ENCODE measurements at places on chromosomes 5 and 9.

GRCh38 chr5:172642926-172643871 lies 2.1 kb downstream of the NEURL1B start:
- DNase-seq: no peak

DNA sequence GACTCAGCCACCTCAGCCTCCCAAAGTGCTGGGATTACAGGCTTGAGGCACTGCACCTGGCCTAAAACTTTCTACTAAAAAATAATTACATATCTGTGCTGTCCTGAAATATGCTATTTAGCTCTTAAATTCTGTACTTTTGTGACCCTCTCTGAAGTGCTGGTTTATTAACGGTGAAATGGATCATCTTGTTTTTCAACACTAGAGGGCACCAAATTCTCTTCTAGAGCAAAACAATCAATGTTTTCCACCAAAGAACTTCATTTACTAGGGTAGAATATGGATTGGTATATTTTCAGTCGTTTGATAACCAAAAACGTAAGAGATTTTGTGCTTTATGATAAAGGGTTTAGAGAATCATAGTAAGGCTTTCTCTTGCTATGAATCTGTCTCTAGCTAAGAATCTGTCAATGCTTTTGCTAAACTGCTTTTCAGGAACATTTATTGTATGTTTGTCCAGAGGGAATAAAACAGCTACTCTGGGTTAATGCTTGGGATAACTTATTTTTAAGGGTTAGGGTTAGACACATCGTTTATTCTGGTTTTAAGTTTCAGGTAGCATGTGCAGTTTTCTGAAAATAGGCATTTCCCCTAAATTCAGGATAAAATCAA lies 63.6 kb downstream of the RNF180 start:
- peak; percentile 53 for DNase-seq

GRCh38 chr5:149902177-149902576 lies 42.4 kb downstream of the PDE6A start:
- DNase-seq: no peak

DNA sequence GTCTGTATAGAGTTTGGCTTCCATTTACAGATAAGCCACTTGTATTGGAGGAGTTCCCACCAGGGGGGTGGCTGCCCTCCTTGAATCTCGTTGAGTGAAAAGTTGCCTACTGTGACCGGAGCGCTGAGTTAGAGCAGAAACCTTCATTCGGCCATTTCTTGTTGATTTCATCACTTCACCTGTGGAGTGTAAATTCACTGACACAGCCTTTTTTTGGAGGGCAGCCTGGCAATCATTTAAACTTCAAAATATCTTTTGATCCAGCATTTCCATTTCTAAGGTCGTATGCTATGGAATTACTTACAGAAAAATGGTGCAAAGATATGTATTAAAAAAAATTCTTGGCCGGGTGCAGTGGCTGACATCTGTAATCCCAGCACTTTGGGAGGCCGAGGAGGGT lies 40.8 kb downstream of the PRRC2B start:
- DNase-seq: no peak

GRCh38 chr5:153661897-153662296 lies 171.4 kb downstream of the GRIA1 start:
- no peak for DNase-seq

DNA sequence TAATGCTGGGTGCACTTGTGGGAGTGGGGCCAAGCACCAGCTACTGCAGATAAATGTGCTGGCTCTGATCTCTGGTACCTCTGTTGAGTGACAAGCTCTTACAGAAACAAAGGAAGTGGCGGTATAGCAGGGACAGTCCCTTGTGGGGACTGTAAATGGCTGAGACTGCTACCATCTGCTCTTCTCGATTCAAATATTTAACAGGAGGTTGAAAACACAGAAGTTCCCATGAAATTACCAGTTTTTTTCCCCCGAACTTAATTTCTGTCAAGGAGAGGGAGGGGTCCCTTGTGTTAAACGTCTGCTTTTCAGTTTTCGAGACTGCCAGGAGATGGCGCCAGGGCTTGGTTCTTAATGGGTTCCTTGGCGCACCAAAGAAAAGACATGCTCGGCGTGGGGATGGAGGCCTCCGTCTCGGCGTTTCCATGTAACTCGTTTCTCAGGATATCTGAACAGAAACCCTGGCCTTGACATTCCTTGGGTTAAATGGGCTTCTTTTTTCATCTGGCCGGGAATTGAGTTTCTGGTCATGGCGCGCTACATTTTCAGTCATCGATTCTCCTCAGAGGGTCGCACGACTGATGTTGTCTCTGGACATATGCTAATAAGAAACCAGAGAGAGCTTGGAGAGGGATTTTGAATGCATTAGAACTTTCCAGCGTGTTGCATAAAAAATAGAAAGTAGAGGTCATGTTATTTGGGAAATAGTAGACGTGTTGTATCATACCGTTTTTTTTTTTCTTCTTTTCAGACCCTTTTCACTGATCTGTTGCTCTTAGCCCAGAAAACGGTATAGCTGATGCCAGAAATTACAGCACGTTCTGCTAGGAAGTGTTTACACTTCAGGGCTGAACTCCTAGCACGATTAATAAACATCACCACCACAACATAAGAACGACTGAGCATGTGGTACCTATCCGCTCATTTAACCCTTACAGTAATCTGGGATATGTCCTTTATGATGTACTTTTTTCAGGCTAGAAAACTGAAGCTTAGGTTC lies 64.0 kb downstream of the CARTPT start:
- DNase-seq: peak; percentile 61

DNA sequence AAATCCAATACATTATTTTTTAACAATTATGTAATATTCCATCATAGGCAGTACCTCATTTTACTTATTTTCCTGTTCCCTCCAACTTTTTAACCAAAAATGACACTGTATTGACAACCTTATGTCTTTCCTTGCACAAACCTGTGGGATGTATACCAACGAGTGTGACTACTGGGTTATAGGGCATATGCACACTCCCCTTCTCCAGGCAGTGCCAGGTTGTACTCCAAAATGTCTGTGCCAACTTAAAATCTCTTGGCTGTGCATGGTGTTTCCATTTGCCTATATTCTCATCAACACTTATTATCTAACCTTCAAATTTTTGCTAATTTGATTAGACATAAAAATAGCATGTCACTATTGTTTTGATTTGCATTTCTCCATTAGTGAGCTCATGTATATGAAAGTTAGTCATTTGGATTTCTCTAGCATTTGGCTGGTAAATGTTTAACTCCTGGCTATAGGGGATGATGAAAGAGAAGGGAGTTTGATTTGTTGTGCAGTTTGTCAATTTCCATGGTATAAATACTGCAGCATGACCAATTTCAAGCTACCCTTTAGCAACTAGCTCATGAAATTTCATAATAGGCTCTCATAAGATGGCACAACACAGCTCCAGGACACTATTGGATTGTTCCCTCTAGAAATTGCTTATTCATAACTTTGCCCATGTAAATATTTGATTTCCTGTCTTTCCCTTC lies 129.9 kb downstream of the BAAT start:
- DNase-seq: no peak

- no peak for DNase-seq
These were observed 196.8 kb downstream of the SH3GL2 start for GRCh38 chr9:17775656-17776055.

- peak; percentile 7 for DNase-seq
These were observed 500.1 kb upstream of the SGCD start for GRCh38 chr5:155826611-155827507.

DNA sequence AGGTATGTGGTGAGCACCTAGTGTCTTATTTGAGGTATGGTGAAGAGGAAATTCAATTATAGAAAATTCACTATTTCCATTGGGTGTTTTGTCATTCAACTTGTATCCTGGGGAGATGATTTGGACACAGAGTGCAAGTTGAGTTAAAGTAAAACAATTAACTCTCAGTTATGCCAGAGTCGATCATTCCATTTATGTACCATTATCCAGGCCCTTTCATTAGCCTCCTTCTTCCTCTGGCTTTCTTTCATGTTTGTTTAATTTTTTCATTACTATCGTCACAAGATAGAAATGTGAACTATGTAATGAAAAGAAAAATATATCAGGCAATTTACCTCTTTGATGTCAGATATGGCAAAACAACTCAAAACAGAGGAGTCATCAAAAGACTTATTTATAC lies 1347.2 kb upstream of the NUDT12 start:
- DNase-seq: no peak

- DNase-seq: no peak
These were observed 1.4 kb upstream of the FOXI1 start for GRCh38 chr5:170104299-170104698.

GRCh38 chr5:93058309-93058708 lies 522.7 kb downstream of the NR2F1-AS1 start:
- no peak for DNase-seq

- peak; percentile 11 for DNase-seq
These were observed 118.1 kb upstream of the NFIL3 start for GRCh38 chr9:91541734-91542133.

- DNase-seq: peak; percentile 34
These were observed 42.5 kb upstream of the MYOT start for GRCh38 chr5:137825165-137825564.

GRCh38 chr5:139273322-139273571 lies 20.3 kb upstream of the MATR3 start:
- no peak for DNase-seq

GRCh38 chr5:157294407-157295091 lies 28.6 kb downstream of the CYFIP2 start:
- no peak for DNase-seq

DNA sequence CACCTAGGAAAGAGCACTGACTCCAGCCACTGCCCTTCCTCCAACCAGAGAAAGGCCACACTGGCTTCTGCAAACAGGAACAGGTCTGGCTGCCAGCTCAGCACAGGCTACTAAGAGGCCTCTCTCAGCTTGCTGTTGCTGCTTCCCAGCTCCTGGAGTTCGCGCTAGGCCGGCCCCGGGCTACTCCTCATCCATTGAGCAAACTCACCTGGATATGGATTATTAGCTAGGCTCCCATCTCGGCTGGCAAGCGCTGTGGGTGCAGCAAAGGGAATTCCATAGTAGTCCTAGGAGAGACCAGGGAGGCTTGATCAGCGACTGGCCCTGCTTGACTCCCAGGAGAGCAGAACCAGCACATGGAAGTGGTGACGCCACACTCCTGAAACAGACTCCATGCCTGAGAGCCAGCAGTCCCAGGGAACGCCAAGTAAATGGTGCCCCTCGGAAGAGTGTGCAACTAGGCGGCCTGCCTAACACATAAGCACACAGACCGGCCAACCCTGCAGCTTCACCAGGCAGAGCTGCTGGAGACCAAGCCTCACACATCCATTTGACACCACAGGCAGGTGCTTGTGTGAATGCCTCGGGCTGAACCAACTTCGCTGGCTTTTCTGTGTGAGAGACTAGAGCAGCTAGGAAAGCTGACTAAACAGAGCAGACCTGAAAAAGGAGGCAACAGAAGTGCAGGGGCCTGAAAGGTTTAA lies 107.2 kb downstream of the UBE2R2 start:
- DNase-seq: no peak

DNA sequence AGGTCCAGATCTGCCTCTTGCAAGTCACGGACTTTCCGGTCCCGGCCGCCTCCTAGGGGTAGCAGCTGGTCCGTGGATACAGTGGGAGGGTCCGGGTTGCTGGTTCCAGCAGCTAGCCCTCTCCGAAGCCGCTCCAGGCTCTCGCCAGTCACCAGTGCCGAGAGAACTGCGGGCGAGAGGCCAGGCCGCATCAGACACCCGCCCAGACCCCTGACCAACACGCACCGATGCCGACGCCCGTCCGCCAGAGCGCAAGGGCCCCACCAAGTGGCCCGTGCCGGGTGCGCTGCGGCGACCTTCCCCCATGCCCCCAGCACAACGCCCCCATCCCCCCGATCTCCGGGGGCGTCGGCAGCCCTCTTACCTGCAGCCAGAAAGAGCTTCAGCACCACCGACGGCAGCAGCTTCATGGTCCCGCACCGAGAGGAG lies 470 bp downstream of the HBEGF start:
- no peak for DNase-seq

GRCh38 chr5:176664479-176664878 lies 17.2 kb downstream of the TSPAN17 start:
- DNase-seq: no peak

DNA sequence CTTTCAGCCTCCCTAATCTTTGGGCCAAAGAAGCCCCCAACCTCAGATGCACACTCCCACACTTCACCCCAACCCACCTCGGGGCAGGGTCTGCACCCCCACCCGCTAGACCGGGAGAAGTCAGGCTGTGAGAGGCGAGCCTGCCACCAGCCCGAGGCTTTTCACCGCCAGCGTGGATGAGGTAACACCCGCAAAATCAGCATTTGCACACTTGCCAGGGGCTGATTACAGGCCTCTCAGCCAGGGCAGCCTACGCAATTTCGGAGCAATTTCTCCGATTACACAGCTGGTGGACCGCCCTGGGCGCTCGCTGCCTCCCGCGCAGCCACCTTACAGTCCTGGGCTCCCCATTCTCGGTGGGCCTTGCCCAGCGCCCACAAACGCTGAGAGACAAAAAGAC lies 68.5 kb downstream of the FOXD1 start:
- no peak for DNase-seq

DNA sequence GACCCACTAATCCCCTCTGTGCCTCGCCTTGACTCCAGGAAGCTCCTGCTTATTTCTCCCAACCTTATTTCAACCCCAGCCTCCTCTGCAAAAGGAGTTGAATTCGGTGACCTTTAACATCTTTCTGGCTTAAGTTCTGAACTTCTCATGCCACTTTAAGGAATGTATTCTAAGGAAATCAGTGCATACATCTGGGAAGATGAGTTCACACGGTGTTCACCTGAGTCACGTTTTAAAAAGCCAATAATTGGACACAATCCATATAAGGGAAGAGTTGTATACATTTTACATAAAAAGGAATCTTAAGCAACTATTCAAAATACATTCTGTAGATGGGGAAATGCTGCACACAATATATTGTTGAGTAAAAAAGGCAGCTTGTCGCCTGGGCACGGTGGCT lies 33.2 kb downstream of the FAT2 start:
- no peak for DNase-seq

DNA sequence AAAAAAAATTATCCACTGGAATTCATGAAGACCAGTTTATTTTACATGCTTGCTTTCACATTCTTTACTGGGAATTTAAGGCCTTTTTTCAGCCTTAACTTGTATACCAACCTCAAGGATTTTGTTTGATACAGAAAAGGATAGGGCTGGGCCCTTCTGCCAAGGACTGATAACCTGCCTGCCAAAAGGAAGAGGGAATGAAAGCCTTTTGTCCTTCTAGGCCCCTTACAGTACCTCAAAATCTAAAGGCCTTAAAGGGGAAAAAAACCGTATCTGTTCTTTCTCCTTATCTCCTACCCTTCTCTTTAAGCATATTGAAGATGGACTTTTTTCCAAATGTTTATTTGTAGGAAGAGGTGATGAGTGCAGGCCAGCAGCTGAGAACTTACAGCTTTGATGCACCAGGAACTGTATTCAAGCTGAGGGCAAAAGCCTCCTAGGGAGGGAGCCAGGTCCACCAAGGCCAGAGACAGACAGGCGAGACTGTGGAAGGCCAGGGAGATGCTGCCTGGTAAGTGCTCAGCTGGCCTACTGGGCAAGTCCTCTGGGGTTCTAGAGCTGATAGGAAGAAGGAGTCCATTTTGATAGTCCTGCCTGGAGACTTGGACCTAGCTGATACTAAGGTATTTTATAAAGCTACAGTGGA lies 31.8 kb downstream of the FAXDC2 start:
- no peak for DNase-seq

DNA sequence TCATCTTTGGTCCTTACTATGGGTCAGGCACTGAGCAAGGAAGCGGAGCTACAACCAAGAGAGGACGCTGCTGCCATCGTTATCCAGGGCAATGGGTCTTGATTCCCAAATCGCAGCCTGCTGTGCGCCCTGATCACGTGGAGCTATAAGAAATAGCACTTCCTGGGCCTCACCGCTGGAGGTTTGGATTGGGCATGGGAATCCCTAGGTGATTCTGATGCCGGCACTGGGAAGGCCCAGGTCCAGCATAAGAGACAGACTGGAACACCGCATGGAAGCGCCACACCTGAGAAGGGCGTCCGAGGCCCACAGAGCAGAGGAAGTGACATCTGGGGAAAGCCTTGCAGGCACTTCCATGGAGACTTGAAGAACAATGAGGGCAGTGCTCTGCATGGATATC lies 3.0 kb downstream of the IL17B start:
- no peak for DNase-seq
